ENCODE measurements at places on chromosomes 5 and 9.
A peak's percentile ranks its signal among the peaks of the same experiment; 100 is the strongest.

- DNase-seq = no peak
Observed at GRCh38 chr5:36887532-36887931, 11.0 kb downstream of the NIPBL start.

GRCh38 chr5:58326022-58326421 is 133.9 kb downstream of the PLK2 start:
- DNase-seq = no peak

DNA sequence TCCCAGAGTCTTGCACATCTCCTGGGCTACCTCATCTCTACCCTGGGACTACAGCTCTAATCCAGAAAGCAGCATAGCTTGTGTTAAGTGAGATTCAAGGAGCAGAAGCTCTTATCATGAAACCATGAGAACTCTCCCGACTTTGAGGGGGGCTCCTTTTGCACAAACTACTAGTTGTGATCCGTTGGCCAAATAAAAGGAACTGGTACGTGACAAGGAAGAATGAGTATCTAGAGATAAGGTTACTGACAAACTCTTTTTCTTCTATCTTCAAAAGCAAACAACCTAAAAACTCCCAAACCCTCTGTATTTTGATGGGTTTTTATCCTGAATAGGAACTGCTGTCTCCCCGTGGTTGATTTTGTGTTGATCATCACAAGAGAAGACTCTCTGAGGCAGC is 168.5 kb downstream of the SLC24A2 start:
- no peak for DNase-seq

DNA sequence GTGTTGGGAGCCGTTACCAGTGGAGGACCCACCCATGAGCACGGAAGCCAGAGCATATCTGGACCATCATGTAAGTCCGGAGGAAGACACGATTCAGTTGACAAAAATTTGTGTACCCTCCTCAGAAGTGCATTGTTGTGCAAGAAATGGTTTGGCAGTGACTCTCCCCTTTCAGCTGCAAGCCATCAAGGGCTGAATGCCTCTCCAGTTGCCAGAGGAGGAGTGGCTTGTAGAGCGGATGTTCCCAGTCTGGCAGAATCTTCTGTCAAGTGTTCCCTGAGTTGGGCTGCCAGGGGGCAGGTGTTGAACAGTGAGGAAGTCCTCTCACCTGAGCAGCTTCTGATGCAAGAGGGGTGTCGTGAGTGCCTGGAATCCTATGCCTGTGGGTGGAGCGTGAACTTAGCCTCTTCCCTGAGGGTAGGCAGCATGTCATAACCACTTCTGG is 27.6 kb upstream of the CDKN2AIPNL start:
- peak; percentile 98 for DNase-seq

GRCh38 chr9:70020991-70021571 is 22.6 kb upstream of the MAMDC2 start:
- peak; percentile 84 for DNase-seq

GRCh38 chr9:91247278-91247677 is 114.4 kb downstream of the AUH start:
- no peak for DNase-seq

GRCh38 chr9:90801241-90801972 is at the start of gene SYK:
TSS of gene SYK (plus strand) at chr9:90801819. CDS start at chr9:90843899, 42,080 bp downstream.
- DNase-seq = no peak

- DNase-seq = peak; percentile 90
Observed at GRCh38 chr5:68730220-68730978, 363.4 kb upstream of the SLC30A5 start.
